ENCODE measurements at places on chromosomes 13 and 19. TPM values are rescaled to one million over a fixed set of nuclear protein-coding genes. Genes with fewer than 3 reads are reported as not detected.
A peak's percentile ranks its signal among the peaks of the same experiment; 100 is the strongest.

GRCh38 chr19:44113784-44114390 lies 688 bp downstream of the ZNF225 start:
- DNase-seq = peak; percentile 49

GRCh38 chr13:48954081-48954480 lies 21.6 kb upstream of the FNDC3A start:
- DNase-seq = no peak

- DNase-seq = no peak
These were observed 87.4 kb upstream of the UFM1 start for GRCh38 chr13:38262211-38262610.

DNA sequence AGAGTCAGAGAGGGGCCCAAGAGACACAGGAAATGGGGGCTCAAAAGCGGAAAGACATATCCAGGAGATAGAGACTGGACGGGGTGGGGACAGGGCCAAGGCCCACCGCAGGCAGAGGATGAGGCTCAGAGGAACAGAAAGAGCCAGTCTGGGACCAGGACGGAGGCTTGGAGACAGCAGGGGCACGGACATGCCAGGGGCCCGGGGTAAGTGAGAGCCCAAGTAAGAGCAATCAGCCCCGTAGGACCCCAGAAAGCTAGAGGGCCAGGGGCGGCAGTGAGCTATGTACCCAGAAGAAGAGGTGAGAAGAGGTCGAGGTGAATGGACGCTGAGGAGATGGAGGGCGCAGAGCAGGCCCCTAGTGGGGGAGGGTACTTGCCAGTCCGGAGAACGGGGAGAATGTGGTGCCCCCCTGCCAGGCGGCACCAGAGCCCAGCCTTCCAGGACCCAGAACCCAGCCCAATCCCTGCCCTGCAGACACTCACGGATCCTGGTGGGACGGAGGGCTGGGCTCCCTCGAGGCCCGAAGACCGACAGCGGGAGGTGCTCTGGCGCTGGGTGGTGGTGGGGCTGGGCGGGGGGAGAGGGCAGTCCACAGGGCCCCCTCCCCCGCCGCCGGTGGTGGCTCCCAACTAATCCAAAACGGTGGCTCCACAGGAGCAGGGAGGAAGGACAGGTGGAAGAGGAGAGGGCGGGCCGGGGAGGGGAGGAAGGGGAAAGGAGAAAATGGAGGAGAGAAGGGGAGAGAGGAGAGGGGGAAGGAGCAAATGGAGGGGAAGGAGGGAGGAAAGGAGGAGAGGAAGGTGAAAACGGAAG lies 1.0 kb downstream of the GRIK5 start:
- DNase-seq = no peak

DNA sequence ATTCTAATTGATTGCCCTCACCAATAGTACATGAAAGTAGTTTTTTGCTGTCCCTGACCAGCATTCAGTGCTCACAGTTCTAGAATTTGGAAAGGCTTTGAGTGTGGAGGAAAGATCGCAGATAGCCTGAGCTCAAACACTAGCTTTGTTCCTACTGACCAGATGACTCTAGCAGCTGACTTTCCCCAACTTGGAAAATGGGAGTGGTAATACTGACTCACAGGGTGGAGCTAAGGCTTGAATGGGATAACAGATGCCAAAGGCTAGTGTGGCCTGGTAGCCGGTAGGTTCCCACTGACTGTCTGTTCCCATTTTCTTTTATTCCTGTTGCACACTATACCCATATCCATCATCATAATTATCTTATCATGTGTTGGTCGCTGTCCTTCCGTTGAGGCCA lies 3.7 kb downstream of the ZSCAN22 start:
- DNase-seq = no peak

GRCh38 chr19:46998445-46999125 lies 21.1 kb upstream of the NPAS1 start:
- DNase-seq = no peak

DNA sequence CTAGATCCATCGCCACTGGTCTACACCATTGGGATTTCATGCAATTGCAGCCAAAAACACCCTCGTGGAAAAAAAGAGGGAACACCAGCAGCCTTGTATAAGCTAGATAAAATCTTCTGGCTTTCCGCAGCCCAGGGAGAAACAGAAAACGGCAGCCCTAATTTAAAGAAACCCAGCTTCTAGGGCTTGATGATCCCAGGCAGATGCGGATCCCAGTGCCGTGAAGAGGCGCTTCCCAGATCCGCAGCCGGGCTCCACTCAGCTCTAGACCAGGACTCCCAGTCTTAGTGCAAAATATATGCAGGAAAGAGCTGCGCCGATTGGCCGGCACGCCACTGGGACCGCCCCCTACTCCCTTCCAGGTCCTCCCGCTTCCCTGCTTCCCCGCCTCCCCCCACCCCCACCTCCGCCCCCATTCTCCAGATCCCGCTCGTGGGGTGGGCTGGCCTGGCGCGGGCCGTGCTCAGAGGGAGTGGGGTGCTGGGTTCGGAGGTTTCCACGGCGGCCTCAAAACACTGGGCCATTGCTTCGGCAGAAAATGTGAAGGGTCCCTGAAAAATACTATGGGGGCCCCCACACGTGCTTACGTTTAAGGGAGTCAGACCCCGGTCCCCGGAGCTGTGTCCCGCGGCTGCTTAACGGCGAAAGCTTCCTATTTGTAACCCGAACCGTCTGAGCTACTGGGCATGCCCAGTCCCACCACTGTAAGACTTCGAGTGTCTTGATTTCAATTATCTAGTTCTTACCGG lies 63.1 kb downstream of the SERP2 start:
- peak; percentile 86 for DNase-seq

GRCh38 chr19:29505097-29505824 lies 20.5 kb upstream of the VSTM2B start:
- DNase-seq = no peak

DNA sequence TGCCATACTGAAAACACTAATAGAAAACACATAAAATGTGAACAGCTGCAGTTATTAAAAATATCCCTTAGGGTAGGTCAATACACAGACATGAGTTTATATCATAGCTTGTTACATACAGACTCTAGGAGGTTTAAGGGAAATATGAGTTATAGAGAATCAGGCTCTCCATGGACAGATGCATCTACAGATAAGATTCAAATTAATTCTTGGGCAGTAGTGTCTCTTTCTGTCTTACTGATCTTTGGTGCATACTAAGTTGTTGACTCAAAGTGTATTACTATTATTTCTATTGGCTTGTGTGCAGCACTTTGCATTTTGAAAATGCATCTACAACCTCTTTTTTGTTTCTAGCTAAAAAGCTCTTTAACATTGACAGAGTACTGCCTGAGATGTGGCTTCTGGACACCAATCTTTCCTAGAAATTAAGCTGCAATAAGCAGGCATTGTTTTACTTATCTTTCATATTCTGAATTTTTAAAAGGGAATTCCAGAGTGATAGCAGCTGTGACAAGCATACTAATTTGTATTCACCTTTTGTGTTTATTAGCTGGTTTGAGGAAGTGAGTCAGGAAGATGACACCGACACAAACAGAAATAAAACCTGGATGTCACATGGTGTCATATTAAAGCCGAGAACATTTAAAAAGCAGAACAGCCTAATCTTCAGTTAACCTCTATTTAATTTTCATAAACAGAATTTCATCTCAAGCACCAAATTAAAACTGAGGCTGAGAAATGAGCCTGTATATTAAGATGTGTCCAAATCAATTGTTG lies 399.0 kb downstream of the PCDH9 start:
- DNase-seq = peak; percentile 43

DNA sequence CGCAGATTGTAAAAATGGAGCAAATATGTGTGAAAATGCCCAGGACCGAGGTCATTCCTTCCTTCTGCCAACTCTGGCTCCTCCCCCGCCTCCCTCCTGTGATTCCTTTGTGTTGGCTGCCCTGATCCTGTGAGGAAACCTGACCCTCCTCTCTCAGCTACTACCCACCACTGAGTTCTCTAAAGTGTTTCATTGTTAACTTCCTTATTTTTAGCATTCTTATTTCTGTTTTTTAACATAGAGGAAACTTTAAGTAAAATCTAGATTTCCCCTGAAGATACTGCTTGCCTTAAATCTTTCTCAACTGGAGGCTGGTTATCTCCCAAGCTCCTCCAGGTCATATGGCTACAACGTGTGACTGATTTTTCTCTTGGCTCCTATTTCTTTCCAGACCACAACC lies 21.7 kb upstream of the FBXL3 start:
- no peak for DNase-seq

DNA sequence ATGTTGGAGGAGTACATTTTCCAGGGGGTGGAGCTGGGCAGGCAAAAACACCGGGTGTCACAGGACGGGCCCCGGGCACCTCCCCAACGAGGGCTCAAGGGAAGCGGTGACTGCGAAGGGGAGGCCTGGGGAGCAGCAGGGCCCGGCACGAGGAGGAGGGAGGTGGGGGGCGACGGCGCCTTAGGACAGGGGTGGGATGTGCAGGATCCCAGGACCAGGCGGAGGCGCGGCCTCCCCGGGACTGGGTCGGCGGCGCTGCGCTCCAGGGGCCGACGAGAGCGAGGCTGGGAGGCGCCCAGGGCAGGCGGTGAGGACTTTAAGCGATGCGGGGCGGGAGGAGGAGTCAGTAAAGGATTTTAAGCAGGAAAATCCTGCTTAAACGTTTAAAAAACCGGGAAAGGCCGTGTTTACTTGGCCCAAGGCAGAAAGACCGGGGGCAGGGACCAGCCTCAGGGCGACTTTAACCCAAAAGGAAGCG lies 427 bp downstream of the ZNF160 start:
- peak; percentile 92 for DNase-seq

DNA sequence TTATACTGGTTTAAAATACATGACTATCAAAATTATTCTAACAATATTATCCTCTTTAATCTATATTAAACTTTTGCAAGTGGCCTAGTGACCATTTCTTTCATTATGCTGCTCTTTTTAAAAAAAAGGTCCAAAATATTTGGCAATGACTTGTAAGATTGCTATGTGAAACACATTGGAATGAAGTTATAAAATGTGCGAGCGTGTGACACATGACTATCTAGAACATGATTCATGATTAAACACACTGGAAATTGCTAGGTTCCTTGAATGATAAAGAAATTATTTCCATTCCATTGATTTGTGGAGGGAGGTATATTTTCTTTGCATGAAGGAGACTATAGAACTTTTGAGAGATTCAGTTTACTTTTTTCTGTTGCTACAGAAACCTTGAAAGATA lies 739.1 kb downstream of the DIAPH3 start:
- no peak for DNase-seq

- DNase-seq = peak; percentile 77
These were observed 8.1 kb upstream of the SEMA6B start for GRCh38 chr19:4567584-4568071.

GRCh38 chr13:29362849-29363604 lies 232.5 kb downstream of the SLC7A1 start:
- peak; percentile 85 for DNase-seq

DNA sequence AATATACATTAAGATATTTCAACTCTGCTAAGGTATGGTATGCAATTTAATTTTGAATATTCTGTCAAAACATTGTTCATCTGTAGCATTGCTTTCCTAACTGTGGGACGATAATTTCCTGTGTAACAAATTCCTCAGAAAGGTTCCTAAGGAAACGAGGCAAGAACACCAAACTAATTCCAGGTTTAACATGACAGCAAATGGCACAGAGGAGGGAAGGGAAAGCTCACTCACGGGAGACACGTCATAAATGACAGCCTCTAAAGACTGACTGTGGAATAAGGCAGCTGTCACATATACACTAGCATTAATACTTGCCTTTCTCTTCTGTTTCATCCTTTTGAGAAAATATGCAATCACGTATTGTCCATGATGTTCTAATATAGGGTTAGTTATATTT lies 380.6 kb downstream of the LIG4 start:
- DNase-seq = no peak

- no peak for DNase-seq
These were observed 47.0 kb upstream of the RAP2A start for GRCh38 chr13:97386801-97387484.

- DNase-seq = no peak
These were observed 10.6 kb downstream of the SCGB2B2 start for GRCh38 chr19:34666200-34666957.

DNA sequence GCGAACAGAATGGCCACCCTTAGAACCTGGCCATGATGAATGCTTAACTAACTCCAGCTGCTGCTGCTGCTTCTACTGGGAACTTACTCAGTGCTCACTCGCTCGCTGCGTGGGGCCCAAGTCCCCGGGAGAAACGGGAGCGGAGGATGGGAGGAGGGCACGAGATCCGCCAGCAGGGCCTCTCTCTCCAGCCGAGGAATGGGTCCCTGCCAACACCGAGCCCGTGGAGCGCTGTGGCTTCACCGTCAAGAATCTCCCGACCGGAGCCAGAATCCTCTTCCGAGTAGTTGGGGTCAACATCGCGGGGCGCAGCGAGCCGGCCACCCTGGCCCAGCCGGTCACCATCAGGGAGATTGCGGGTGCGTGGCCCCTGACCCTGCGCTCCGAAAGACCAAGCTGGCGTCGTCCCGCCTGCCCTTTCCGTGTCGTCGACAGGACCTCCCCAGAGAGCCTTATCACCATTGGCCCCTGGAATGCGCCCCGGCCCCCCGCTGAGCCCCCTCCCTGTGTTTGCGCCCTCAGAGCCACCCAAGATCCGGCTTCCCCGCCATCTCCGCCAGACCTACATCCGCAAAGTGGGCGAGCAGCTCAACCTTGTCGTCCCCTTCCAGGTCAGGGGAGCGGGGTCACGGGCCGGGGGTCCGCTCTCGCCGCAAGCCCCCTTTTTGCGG lies 17.8 kb upstream of the EMC10 start:
- no peak for DNase-seq

DNA sequence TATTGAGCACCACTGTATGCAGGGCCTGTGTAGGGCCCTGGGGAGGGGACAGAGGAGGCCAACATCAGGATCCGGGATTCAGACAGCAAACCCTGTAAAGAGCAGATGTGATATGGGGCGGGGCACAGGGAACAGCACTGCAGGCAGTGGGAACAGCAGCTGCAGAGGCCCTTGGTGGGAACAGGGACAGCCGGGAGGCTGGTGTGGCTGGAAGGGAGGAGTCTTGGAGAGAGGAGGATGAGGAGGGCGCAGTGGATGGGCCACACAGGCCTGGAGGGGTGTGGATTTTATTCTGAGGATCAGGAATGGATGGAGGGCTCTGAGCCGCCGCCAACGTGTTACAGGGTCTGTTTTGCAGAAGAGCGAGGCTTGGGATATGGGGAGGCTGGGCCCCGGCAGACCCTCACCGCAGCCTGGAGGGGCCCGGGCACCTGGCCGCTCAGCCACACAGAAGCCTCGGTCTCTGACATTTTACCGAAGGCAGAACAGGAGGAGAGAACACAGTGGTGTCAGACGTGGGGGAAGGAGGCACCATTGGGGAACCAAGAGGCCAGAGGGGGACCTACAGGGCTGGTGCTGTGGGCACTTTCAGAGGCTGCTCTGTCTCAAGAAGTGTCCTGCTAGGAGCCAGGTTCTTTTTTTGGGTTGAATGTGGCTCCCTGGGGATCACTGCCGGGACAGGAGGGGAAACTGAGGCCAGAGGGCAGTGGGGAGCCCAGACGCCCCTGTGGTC lies 6.9 kb downstream of the EFNA2 start:
- DNase-seq = no peak

- DNase-seq = no peak
These were observed 11.1 kb downstream of the ZC3H4 start for GRCh38 chr19:47102346-47103060.

GRCh38 chr19:325937-326565 lies 18.5 kb downstream of the MIER2 start:
- DNase-seq = no peak

Gene CCDC194
- 9.3 TPM for total RNA-seq

Gene TMIGD2
- total RNA-seq = not detected

Gene ACP7
- total RNA-seq = not detected

Gene ZNF534
- not detected for total RNA-seq

Gene CDX2
- total RNA-seq = not detected

Gene MAG
- total RNA-seq = not detected
